ENCODE measurements at places on chromosomes 5 and 9.

GRCh38 chr9:123099042-123099441, 65.6 kb downstream of the GPR21 start:
- no peak for DNase-seq

DNA sequence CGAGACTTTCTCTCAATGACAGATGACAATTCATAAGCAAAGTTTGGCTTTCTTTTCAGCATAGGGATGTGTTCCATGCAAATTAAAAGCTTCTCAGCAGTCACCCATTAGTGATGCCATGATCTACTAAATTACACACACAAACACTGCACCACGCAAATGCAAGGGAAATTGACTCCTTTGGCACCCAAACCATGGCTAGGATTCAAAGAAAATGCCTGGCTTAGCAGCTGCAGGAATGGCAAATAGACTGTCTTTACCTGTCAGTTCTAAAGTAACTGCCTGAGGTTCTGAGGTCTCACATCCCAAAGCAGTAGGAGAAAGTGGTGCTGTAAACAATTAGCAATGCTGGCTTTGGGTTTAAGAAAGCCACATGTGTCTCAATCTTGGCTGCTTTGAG, 108.6 kb upstream of the ATP10B start:
- no peak for DNase-seq

DNA sequence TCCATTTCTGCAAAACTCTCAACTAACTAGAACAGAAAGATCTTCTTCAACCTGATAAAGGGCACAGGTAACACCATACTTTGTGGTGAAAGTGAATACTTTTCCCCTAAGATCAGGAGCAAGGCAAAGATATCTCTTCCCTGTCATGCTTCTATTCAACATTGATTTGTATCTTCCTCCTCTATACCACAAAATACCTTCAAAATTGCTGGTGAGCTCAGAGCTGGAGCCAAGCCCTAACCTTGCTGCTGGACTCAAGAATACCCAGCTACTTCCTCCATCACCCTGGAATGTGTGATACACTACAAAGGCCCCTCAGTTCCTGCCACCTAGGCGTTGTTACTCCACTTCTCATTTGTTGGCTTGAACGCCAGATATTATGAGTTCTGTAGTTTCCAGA, 499.0 kb downstream of the ACTL7B start:
- DNase-seq: no peak

- DNase-seq: no peak
These were observed 801.4 kb downstream of the BRINP1 start for GRCh38 chr9:118567861-118568260.

- DNase-seq: no peak
These were observed 7.4 kb downstream of the GAPVD1 start for GRCh38 chr9:125269014-125269397.

- no peak for DNase-seq
These were observed 3.3 kb downstream of the MEF2C start for GRCh38 chr5:88879724-88880123.

GRCh38 chr5:164360589-164360988, 855.2 kb downstream of the MAT2B start:
- peak; percentile 61 for DNase-seq

- DNase-seq: no peak
These were observed 41.4 kb downstream of the PUM3 start for GRCh38 chr9:2802494-2802921.

GRCh38 chr5:34656700-34657273, 659 bp downstream of the RAI14 start:
- DNase-seq: no peak

DNA sequence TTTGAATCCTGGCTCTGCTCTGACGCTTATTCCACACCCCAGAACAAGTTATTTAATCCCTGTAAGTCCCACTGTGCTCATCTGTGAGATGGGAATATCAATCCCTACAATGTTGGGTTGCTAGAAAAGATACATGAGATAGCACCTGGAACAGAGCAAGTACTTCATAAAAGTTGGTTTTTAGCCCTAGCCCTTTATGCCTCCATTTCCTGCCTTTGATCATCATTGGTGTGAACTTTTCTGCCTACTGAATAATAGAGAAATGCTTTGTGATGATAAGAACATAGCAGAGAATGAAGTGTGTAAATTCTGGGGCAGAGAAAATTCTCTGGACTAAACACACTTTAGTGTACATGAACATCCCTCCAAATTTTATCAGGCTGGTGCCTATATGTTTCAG, 90.3 kb upstream of the RANBP6 start:
- no peak for DNase-seq

- no peak for DNase-seq
These were observed 249.6 kb downstream of the PDZD2 start for GRCh38 chr5:31888564-31888963.

GRCh38 chr9:6132650-6133049, 83.0 kb upstream of the IL33 start:
- DNase-seq: no peak

DNA sequence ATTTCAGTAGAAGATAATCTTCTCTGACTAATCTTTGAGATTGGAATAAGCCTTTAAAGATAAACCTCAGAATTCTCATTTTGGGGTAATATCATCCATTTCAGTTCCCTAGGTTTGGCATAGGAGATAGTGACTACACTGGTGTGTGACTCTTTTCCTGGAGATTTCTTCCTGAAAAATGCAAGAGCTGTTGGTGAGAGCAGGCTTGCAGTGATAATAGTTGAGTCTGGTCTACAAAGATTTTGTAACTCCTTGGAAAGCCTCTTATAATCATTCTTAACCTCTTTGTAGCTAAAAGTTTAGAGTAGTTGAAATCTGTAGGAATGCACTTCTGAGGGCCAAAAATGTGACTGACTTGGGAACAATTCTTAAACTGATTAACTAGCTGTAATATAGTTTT, 23.4 kb downstream of the RANBP17 start:
- no peak for DNase-seq

DNA sequence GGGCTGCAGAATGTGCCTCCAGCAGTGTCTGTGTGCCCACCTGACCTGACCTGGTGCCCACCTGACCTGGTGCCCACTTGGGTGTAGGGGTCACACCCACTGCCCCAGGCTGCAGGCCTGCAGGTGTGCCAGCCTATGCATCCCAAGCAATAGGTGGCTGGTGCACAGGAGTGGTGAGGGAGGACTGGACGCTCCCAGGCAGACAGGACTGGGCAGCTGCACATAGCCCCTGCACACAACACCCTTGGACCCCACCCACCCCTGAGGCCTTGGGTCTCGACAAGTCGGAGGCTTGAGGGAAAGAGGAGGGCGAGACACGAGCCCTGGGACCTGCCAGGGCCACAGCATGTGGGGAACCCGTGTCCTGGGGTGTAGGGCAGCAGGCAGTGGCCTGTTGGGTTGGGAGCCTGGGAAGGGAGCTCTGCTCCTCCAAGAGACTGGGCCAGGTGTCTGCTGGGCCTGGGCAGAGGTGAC, 10.8 kb upstream of the NRARP start:
- no peak for DNase-seq

GRCh38 chr9:128729766-128730517, 6.0 kb upstream of the ZDHHC12 start:
- no peak for DNase-seq

DNA sequence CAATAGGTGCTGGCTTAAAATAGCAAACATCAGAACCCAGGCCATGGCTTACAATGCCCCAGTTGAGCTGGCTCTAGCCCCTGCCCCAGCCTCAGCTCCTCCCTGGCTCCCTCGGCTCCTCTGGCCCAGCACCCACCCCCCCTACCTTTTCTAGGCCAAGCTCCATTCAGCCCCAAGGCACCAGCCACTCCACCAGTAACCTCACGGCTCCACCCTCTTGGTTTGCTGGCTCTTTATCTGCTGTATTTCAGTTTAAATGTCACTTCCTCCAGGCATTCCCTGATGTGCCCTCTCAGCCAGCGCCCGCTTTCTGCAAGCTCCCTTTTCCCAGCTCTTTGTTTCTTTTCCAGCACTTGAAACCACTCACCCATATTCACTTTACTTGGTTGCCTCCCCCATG, 10.6 kb downstream of the C1QTNF2 start:
- DNase-seq: no peak

DNA sequence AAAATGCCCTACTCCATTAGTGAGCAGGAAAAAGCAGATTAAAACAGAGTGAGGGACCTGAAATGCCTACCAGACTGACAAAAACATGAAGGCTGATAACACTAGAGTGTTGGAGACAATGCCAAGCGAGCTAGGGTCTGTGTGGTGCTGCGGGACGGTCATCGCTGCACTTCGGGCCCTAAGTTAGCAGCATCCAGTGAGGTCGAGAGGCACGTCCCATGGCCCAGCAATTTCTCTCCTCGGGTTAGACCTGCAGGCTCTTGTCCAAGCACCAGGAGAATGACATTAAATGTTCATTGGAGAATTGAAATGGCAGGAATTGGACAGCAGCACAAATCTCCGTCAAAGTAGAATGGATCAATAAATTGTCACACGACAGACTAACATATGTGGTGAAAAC, 5.3 kb upstream of the CACNA1B start:
- no peak for DNase-seq

DNA sequence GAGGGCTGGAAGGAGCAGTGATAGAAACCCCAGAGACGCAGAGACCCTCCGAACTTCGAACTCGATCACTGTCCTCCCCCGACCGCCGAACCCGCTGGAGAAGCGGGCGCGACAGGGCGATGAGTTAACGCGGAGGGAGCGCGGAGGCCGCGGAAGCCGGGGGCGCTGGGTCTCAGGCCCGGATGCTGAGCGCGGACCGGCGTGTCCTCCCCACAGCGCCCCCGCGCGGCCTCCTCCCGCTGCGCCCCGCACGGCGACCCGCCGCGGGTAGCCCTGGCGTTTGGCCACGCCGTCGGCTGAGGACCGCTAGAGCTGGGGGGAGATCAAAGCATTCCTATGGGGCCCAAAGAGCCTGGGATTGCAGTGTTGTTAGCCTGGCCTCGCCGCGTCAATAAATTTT, 7.7 kb upstream of the DMRT2 start:
- DNase-seq: no peak

DNA sequence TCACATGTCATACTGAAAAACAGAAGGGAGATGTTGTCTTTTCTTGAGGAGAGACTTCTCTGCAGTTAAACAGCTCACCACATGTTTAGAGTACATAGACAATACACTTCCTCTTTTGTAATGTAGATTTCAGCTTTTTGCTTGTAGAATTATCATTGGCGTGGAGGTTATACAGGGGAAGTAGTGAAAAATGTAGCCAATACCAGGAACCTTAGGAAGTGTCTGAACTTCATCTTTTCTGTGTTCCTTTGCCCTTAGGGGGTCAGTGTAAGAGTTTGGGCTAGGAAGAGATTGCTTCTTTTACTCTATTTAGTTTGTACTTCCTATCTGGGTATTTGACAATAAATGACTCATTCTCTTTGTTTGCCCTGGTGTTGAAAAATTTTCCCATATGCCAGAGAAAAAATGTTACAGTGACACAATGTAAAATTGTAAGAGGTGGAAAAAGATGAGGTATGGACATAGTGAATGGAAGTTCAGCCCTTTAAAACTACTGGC, 21.0 kb upstream of the CDKN2B start:
- no peak for DNase-seq

- DNase-seq: no peak
These were observed 34.8 kb upstream of the HRH2 start for GRCh38 chr5:175623088-175623487.

DNA sequence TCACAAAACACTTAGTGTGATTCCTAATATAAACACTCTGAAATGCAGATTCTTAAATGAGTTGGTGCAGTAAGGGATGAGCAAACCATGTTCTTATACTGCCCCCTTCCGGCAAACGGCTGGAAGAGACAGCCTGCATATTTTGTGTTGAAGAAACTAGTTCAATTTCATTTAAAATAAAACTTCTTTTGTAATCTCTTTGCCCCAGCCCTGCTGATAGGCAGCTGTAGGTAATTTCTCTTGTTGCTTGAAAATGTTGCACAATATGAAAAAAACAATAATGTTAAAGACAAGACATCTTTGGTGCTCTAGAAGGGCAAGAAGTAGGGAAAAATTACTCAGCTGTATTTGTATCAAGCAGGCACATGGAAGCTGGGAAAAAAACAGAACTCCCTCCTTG, 89.7 kb upstream of the CCNG1 start:
- peak; percentile 61 for DNase-seq

DNA sequence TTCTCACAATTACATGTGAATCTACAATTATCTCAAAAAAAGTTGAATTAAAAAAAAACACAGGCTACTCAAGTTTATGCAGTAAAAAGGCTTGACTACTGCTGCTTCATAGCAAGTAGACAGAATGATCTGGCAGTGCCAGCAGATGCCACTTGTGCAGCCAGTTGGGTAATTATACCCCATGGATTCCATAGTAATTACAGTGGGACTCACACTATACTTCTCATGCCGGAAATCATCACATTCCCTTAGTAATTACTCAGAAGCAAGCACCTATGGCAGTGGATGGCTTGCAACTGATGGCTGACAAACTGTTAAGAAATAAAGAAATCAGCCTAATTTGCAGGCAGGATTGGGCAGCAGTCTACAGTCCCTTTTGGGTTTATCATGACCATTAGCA, 463.2 kb upstream of the KLF4 start:
- DNase-seq: no peak

DNA sequence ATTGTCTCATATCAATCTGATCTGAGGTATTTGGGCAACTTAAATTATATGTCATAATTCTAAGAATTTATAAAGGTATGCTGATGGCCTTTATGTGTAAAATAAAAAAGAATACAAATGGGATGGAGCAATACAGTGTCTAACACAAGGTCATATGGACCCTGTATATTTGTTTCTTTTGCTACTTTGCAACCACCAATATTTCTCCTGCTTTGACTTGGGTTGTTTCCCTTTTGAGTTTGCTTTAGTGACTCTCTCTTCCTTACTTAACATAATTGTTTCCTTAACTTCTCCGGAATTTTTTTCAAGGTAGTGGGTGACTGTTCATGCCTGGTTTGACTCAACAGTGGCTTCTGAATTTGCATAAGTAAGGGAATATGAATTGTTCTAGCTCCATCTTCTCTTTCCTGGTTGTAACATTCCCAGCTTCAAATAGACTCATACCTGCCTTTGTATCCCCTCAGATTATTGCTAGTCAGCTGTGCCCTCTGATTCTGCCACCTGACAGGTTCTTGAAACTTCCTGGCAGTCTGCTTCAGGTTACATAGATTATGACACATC, 30.2 kb upstream of the ANXA1 start:
- DNase-seq: no peak

Data from NCI-H460 (cell line).